Upper lobe of left lung (tissue), 6 donors: ENCODE measurements at places on chromosomes 5 and 9. TPM values are rescaled to one million over a fixed set of nuclear protein-coding genes. Genes with fewer than 3 reads are reported as not detected.

SCGB3A1 gene
- total RNA-seq = 232 TPM

SLC34A3 gene
- total RNA-seq = not detected

SLC1A3 gene
- 37.0 TPM for total RNA-seq

HBEGF gene
- total RNA-seq = 38.7 TPM

SPINK6 gene
- not detected for total RNA-seq

TAF1L gene
- not detected for total RNA-seq

ARID3C gene
- not detected for total RNA-seq

LRRC19 gene
- total RNA-seq = not detected

RUSC2 gene
- total RNA-seq = 42.7 TPM

TGFBR1 gene
- total RNA-seq = 58.4 TPM

GRCh38 chr5:133653760-133654049 lies 41.4 kb upstream of the FSTL4 start:
- H3K27me3 ChIP-seq = no peaks in the 10 kb centered on the region
- no peak overlapping the region for H3K4me3 ChIP-seq
- no peak overlapping the region for H3K27ac ChIP-seq
- H3K36me3 ChIP-seq = no peaks in the 10 kb centered on the region

DNA sequence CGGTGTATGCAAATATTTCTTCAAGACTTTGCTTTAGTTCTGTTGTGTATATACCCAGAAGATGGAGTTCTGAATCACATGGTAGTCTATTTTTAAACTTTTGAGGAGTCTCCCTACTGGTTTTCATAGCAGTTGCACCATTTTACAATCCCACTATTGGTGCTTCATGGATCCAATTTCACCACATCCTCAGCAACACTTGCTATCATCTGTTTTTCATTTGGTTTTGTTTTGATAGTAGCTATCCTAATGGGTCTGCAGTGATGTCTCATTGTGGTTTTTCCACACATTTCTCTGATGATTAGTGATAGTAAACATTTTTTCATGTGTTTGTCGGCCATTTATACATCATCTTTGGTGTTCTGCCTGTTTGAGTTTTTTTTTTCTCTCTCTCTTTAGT lies 1339.3 kb downstream of the EFNA5 start:
- H3K4me1 ChIP-seq = no peaks in the 10 kb centered on the region
- no peak overlapping the region for H3K4me3 ChIP-seq
- H3K36me3 ChIP-seq = no peaks in the 10 kb centered on the region
- no peak overlapping the region for H3K27ac ChIP-seq
- no peak for DNase-seq
- no peaks in the 10 kb centered on the region for H3K27me3 ChIP-seq

GRCh38 chr5:38753141-38753540 lies 92.7 kb upstream of the OSMR start:
- DNase-seq = no peak
- H3K27ac ChIP-seq = no peak overlapping the region
- no peak overlapping the region for H3K4me3 ChIP-seq
- H3K36me3 ChIP-seq = no peaks in the 10 kb centered on the region
- H3K27me3 ChIP-seq = no peaks in the 10 kb centered on the region

GRCh38 chr9:127209948-127210640 lies 54.5 kb upstream of the GARNL3 start:
- no peaks in the 10 kb centered on the region for H3K4me1 ChIP-seq
- no peaks in the 10 kb centered on the region for H3K36me3 ChIP-seq
- no peaks in the 10 kb centered on the region for H3K27me3 ChIP-seq
- peak; percentile 21 for DNase-seq
- no peak overlapping the region for H3K27ac ChIP-seq

- DNase-seq = no peak
- H3K27me3 ChIP-seq = peaks cover 16% of the 10 kb centered on the region
- H3K27ac ChIP-seq = no peak overlapping the region
- H3K4me3 ChIP-seq = no peak overlapping the region
- H3K36me3 ChIP-seq = no peaks in the 10 kb centered on the region
These were observed 9.5 kb upstream of the PRDM12 start for GRCh38 chr9:130654879-130655278.

- H3K4me1 ChIP-seq = peaks cover 34% of the 10 kb centered on the region
- H3K27ac ChIP-seq = no peak overlapping the region
- H3K4me3 ChIP-seq = no peak overlapping the region
- peaks cover 5% of the 10 kb centered on the region for H3K36me3 ChIP-seq
These were observed 8.6 kb downstream of the ADAM19 start for GRCh38 chr5:157566902-157567489.

DNA sequence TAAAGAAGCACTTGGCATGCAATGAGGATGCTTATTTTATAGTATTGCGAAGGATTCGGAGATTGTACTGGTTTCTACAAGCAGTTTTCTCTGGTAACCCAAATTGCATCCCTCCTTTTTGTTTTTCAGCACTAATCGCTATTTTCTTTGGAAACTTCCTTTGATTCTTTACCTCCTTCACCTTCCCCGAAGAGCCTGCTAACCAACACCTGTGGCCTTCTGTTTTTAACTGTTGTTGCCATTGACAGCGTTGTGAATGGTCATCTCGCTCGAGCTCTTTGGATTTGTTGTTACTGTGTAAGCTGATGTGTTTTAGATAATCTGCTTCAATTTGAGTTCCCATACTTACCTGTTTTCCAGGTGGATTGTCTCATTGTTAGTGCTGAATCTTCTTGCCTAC lies 1.1 kb downstream of the CNOT6 start:
- no peaks in the 10 kb centered on the region for H3K27me3 ChIP-seq
- no peak for DNase-seq
- H3K27ac ChIP-seq = peak overlapping the region; percentile 95
- peak overlapping the region; percentile 99 for H3K4me3 ChIP-seq
- H3K36me3 ChIP-seq = no peaks in the 10 kb centered on the region

DNA sequence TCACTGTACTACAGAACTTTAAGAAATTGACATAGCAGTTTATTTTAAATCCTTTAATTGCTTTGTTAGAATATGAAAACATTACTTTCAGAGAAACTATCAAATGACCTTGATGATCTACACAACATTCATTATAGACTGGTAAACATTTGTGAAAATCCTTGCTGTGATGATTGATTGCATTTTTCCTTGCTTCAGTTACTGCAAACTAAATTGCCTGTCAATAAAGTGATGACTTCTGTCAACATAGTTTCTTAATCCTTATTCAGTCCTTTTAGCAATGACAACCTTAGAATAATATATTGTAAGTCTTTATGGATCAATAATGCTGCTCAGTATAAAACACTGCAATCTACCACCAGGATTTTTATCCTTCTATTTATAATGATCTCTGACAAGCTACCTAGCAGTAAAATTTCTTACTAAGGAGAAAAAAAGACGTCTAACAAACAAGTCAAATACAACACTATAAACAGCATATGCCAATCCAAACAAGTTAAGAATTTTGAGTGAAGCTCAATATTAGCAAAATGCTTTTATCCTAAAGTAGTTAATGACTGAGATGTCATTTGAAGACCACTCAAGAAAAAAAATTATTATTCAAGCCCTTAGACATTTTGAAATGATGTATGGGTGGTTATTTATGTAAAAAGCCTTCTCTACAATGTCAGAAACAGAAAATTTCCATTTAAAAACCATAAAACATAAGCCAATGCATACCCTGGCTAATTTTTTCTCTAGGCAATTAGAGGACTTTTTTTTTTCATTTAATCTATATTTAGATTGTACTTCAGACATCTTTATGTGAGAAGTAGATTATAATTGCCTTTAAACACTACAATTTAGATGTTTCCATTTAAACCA lies 105.5 kb downstream of the FBXL17 start:
- no peaks in the 10 kb centered on the region for H3K4me1 ChIP-seq
- no peak overlapping the region for H3K4me3 ChIP-seq

DNA sequence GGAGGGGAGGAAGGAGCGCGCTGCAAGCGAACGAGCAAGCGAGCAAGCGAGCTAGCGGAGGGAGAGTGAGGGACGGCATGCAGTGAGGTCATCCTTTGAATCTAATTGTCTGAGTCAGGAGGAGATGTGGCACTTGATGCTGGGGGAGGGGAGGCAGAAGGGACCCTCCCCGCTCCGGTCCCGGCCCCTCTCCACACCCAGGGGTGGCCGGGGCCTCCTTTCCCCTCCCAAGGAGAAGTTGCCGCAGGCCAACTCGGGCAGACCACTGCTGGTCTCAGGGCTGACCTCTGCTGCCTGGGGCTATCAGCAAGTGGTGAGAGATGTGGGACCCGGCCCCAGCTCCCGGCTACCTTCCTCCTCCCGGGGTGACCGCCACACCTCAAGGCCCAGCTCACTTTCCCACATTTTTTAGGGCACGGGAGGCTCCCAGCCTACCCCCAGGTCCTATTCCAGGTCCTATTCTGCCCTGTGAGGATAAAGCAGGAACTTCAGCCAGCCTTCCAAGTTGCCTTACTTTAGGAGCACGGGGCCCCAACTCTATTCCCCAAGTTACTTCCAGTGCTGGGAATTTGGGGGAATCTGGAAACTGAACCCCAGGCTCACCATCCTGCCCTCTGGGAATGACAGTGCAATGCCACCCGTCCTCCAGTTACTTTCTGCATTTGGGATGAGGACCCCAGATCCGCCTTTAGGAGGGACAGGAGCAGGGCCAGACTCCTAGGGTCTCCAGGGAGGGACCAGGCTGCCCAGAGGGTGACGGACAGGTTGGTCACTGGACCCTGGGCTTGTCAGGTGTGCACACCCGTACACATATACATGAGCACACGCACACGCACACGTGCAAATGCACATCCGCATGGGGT lies 11.1 kb downstream of the CNTFR start:
- no peak for DNase-seq
- peaks cover 20% of the 10 kb centered on the region for H3K27me3 ChIP-seq
- peaks cover 11% of the 10 kb centered on the region for H3K4me1 ChIP-seq
- no peak overlapping the region for H3K4me3 ChIP-seq
- no peak overlapping the region for H3K27ac ChIP-seq

- H3K36me3 ChIP-seq = peaks cover 16% of the 10 kb centered on the region
- H3K27me3 ChIP-seq = no peaks in the 10 kb centered on the region
- no peak overlapping the region for H3K4me3 ChIP-seq
- peak overlapping the region; percentile 65 for H3K27ac ChIP-seq
- peaks cover 3% of the 10 kb centered on the region for H3K4me1 ChIP-seq
- DNase-seq = no peak
These were observed 10.7 kb upstream of the SEC16A start for GRCh38 chr9:136493567-136493971.
